ENCODE measurements at places on chromosomes 6 and 20.

GRCh38 chr6:169975286-169975685, 223.9 kb downstream of the ERMARD start:
- DNase-seq = no peak

- DNase-seq = no peak
Observed at GRCh38 chr6:104940893-104941728, 15.8 kb upstream of the LIN28B start.

GRCh38 chr20:62587757-62588402, 54.4 kb upstream of the SLCO4A1 start:
- DNase-seq = peak; percentile 55

DNA sequence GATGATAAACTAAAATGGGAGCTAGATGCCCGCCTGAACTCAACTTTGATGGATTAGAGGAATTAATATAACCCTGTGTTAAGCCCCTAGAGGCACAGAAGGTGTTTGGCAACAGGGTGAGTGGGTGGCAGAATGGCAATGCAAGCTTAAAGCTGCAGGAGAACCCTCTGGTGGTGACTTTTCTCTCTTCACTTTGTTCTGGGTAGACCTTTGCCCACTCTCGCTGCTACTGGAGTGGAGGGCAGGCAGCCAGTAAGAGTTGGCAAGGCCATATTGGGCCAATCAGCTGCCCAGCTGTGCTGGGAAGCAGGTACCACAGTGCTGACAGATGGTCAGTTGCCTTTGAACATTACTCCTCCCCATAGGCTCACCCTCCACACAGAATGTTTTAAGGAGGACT, 468.2 kb downstream of the MMUT start:
- peak; percentile 13 for DNase-seq

DNA sequence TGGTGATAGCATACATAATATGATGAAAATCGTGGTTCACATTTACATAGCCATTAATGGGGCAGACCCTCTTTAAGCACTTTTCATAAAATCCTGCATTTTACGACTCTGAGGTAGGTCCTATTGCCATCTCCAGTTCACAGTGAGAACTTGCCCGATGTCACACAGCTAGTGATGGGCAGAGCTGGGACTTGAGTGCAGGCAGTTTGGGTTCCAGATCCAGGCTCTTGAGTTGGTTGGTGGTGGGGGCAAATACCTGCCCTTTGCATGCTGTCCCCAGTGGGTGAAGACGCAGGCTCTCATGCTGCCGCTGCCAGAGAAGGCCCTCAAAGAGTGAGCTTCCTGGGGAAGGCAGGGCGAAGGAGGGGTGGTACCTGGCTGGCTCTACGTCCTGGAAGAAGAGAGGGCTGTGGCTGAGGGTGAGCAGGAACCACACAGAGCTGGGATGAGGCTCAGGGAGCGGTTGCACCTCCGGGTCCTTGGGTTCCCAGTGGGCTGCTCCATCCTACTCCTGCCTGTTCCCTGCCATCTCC, 6.1 kb upstream of the BAK1 start:
- no peak for DNase-seq

DNA sequence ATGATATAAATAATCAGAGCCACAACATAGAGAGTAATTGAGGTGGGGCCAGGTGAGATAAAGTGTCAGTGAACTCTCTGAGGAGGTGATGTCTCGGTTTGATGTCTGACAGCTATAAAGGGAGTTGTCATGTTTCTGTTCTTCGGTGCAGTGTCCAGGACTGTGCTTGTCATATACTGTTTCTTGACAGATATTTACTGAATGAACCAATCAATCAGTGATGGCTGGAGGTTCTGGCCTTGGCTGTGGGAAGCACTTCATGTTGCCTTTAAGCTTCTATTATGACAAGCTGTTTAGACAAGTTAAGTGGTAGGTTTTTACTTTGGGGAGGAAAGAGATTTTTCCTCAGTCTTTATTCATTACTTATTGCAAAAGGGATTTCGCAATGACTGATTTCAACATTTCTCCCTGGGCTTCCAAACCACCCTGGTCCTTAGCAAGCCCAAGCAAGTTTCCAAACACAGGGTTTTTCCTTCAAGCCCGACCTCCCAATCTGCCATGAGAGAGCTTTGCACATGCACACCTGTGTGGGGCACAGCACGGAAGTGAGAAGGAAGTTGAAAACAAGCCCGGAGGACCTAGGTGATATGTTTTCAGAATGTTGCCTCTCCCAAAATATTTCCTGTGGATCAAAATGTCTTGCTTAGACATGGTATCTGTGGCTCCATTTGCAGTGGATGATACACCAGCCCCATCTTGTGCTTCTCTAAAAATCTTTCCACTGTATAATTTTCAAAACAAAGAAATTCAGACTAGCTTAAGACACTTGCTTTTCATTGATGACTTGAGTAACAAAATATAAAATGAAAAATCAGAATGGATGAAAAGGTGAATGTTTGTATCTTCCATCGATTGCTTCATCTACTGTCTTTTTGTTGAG, 567.3 kb upstream of the BTBD3 start:
- DNase-seq = no peak

DNA sequence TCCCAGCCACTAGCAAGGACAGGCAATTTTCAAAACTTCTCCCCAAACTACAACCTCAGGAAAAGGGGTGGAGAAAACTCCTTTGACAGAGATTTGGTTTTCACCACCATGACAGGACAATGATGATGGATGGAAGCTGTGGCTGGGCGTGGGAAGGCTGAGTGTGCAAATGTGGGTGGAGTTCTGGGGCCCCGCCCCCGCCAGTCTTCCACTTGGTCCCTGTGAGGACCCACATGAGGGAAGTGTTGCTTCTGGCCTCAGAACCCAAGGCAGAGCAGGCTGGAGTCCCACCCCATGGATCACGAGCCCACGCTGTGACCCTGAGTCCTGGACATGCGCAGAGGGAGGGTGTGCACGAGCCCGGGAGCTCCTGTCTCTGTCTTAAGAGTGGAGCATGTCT, 21.5 kb upstream of the MRGBP start:
- DNase-seq = no peak

GRCh38 chr6:55964136-55964535, 88.7 kb upstream of the BMP5 start:
- DNase-seq = no peak

DNA sequence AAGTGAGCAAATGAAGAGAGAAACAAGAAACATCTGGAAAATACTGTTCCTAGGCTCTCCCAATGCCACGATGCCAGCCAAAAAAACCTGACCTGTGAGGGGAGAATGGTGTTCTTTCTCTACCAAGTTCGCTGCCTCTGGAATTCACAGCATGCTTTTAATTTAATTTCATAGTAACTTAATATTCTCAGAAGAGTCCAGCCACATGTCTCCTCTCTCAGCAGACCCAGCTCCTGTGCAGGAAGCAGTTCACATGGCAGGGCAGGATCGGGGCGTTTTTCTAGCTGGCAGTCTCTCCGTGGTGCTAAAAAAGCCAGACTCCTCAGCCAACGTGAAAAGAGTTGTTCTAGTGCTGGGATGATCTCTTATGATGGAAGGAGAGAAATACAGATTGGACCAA, 57.5 kb downstream of the BFSP1 start:
- DNase-seq = no peak

DNA sequence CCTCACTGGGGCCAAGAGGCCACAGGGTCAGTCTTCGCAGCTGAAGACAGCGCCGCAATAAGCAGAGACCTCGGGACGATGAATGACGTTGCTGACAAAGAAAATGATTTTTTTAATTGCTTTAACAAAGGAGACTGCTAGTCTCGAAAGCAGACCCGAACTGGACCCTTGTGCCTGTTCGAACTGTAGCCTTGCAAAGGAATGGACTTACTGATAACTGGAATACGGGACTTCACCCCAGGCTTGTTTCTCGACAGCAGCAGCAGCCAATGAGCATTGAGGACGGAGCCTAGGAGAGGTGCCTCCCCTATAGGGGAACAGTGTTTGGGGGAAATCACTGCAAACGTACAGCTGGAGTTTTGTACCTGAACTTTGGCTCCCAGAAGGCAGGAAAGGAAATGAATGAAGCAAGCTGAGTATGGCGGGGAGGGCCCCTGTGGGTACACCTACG, 1.3 kb upstream of the TAF4 start:
- no peak for DNase-seq

- no peak for DNase-seq
Observed at GRCh38 chr20:38704136-38704535, 20.1 kb upstream of the SLC32A1 start.

DNA sequence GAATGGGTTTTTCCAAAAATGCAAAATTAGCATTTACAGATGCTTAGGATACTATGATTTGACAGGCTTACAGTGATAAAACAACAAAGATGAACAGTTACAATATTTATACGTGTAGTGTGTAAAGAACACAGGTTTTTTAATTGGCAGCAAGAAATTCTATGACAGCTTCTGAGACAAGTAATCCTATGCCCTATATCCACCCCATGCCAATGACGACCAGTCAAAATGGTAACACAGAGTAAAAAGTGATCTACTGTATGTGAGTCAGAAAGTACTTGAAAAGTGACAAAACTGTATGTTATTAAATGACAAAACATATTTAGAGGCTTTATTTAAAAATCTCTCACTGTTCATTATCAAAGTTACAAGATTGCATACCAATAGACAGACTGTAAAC, 99.5 kb downstream of the PRDM1 start:
- DNase-seq = no peak

GRCh38 chr6:5778317-5778857, 228.3 kb downstream of the NRN1 start:
- DNase-seq = no peak

DNA sequence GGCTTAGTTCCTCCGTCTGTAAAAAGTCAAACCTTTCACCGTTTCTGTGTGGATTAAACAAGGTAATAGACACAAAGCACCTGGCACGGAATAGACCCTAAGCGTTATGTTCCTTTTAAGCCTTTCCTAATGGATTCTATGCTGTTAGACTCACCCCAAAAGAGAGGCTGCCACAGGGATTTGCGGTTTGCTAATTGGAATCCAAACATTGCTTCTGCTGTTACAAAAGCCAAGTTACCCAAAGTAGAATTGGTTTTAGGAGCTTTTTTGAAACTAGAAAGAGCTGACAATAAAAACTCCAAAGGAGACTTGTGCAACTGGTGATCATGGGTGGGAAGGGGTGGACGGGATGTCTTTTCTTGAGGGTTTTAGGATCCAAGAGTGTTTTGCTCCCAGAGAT, 178.0 kb downstream of the BMP7 start:
- no peak for DNase-seq

- no peak for DNase-seq
Observed at GRCh38 chr6:132136981-132137380, 185.8 kb upstream of the CCN2 start.

GRCh38 chr20:13200767-13201500, 20.1 kb upstream of the ISM1 start:
- no peak for DNase-seq

DNA sequence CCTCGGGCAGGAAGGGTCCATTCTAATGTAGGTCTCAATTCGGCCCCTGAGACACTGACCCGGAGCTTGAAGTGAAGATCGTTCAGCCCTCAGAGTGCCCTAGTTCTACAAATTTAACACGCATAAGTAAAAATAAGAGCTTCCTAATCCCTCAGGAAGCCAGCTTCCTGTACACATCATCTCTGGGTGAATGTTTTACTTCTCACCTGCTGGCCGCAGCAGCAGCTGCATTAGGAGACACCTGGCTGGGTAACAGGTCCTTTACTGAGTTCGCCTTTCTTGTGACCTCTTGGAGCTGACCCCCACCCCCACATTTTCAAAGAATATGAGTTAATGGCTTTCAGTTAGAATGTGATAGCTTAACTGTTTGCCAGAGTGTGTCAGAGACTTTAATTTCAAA, 165.0 kb downstream of the SMOC2 start:
- no peak for DNase-seq

DNA sequence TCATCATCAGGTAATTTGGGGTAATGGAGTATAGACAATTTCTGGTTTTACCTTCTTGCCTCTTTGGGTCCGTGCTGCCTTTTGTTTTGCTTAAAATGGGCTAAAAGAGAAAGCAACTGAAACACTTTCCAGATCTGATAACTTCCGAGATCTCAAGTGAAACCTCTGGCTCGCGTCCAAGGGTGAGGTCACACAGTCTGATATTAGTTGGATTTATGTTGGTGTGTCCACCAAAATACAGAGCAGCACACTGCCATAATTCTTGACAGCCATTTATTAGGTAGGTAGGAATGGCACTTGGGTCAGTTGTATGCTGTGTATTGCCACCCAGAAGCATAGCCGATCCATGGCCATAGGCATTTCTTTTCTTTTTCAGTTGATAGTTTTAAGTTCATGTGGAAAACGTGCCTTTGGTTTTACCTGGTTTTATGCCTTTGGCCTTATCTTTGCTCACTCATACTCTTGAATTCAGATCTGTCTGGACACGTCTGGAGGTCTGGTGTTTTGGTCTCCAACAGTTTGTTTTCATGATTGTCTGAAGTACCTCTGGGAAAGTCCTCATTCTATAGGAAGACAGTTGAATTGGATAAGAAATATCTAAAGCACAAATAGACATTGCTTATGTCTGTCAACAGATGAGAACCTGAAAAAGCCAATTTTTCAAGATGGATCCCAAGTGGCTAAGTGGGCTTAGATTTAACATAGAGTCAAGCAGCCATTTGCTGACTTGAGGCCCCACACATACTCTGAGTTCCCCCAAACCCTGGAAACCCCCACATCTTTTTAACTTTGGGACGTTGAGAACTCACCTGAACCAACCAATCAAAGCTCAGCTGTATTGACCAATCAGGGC, 320.8 kb downstream of the SOX4 start:
- DNase-seq = no peak

GRCh38 chr6:167748458-167749379, 78.0 kb upstream of the AFDN start:
- no peak for DNase-seq

DNA sequence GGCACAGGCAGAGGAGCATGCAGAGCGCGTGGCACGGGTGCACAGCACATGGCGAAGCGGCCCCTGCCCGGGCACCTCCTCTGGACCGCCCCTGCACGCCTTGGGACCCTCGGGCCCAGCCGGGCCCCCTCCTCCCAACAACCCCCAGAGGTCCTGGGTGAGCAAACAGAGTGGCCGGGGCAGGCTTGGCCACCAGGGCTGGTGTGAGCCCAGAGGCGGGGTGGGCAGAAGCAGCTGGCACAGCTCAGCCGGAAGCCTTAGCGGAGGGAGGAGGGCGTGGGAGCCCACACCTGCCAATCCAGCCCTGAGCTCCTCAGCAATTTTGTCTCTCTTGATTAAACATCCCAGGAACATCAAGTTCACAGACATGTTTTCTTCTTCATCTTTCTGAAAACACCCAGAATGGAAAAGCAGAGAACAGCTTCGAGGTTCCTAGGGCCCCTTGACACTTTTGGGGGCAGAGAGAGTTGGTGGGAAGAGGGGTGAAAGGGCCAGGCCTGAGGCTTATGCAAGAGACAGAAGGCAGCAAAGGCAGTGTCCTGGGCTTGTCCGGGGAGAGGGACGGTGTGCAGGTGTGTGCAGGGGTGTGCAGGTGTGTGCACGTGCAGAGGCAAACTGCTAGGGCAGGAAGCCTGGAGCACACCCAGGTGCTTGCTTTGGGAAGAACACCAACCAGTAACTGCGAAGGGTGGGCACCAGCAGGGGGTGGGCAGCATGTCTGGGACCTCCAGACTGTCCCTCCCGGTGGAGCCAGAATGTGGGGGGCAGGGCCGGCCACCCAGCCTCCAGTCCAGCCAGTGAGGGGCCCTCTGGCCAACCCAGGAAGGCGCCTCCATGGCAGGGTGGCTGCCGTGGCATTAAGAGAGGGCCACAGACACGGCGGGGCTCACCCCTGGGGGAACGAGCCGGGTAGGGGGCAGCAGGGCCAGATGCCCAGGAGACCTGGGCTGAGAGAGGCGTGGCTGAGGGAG, 4.8 kb downstream of the HRH3 start:
- no peak for DNase-seq

GRCh38 chr6:3579652-3580175, 122.9 kb upstream of the SLC22A23 start:
- DNase-seq = no peak
